ENCODE measurements at places on chromosomes 12 and 14. TPM values are rescaled to one million over a fixed set of nuclear protein-coding genes. Genes with fewer than 3 reads are reported as not detected.

The MAPK1IP1L gene
- 35.2 TPM for total RNA-seq

The PLXNC1 gene
- 0.23 TPM for total RNA-seq

The SEC23A gene
- 366 TPM for total RNA-seq

The TAS2R30 gene
- 3.9 TPM for total RNA-seq

The TROAP gene
- 4.3 TPM for total RNA-seq

The ABHD12B gene
- not detected for total RNA-seq

The FERMT2 gene
- 84.2 TPM for total RNA-seq
